ENCODE measurements at places on chromosomes 1 and 21.

GRCh38 chr21:16535102-16535422 lies 805.3 kb downstream of the USP25 start:
- no peak for DNase-seq

- DNase-seq = no peak
Observed at GRCh38 chr1:43152866-43153265, 19.2 kb downstream of the EBNA1BP2 start.

DNA sequence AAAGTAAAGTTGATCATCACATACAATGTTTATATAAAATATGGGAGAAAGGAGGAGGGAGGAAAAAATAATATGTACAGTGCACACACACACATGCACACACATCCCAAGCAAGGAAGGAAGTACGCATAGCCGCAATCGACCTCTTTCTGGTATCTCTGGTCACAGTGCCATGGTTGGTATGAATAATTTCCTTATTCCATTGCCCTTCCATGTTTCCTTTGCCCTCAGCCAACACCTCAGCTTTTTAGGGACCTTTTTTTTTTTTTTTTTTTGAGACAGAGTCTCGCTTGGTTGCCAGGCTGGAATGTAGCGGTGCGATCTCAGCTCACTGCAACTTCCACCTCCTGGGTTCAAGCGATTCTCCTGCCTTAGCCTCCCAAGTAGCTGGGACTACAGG lies 20.6 kb downstream of the CITED4 start:
- DNase-seq = no peak

GRCh38 chr1:172928412-172928811 lies 122.3 kb downstream of the TNFSF18 start:
- no peak for DNase-seq

- DNase-seq = no peak
Observed at GRCh38 chr1:234720709-234721441, 110.9 kb upstream of the IRF2BP2 start.

GRCh38 chr1:61612602-61613001 lies 112.3 kb downstream of the TM2D1 start:
- DNase-seq = no peak

- DNase-seq = no peak
Observed at GRCh38 chr1:202034683-202035462, 24.5 kb downstream of the ELF3 start.

- DNase-seq = no peak
Observed at GRCh38 chr1:205162301-205162700, 40.5 kb upstream of the RBBP5 start.

DNA sequence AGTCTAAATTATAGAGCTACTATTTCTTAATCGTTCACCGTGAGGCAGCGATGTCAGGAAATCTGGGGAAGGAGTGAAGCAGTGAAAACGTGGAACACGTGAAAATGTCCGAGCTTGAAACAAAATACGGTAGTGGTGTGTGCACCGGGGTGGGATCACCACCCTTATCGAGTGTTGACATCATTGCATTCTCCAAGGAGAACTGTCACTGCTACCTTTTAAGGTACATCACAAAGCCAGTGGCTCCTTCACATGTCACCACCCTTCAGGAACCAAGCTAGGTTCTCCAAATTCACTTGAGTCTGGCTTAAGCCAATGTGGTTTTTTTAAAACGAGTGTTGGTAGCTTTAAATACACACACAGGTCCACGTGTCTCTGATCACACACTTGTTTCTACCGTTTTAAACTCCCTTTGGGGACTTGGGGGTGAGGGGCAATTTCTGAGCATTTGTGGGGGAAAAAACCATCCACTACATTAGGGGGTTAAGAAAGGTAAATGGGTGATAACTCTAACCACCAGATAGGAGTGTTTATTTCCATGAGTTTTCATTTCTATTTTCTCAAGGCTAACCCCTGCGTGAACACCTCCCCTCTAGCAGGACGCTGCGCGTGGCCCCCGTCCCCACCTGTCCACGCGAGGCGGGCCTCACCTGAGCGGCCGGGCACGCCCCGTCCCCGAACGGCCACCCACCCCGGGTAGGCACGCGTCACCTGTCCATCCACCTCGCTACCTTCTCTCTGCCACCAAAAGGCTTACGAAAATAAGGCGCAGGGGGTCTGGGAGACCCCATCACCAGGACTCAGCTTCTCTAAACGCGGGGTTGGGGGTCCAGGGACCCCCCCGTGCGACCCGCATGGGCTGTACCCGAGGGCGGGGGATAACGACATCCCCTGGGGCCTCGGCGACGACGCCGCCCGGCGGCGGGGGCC lies 978 bp downstream of the PRDM15 start:
- DNase-seq = peak; percentile 16

GRCh38 chr1:152697701-152698600 lies at the start of gene LCE2A:
Gene LCE2A (plus strand): TSS chr1:152698345. CDS start chr1:152698902, 557 bp downstream.
- DNase-seq = no peak

GRCh38 chr21:28086861-28087581 lies 905.7 kb downstream of the LTN1 start:
- no peak for DNase-seq

DNA sequence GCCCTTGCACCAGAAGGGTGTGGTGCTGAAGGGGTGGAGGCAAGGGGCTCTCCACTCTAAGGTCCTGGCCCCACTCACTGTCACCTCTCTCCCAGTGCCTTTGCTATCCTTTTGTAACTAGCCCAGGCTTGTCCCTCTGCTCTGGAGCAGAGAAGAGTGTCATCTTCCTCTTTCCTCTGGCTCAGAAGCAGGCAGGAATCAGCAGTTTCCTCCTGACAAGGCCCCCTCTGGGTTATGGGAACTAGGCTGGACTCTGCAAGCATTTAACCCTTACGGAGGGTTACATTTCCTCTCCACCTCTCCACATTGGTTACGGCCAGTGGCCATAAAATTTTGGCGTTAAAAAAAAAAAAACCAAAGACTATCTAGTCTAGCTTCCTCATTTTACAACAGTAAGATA lies 30.4 kb downstream of the PLXNA2 start:
- no peak for DNase-seq

DNA sequence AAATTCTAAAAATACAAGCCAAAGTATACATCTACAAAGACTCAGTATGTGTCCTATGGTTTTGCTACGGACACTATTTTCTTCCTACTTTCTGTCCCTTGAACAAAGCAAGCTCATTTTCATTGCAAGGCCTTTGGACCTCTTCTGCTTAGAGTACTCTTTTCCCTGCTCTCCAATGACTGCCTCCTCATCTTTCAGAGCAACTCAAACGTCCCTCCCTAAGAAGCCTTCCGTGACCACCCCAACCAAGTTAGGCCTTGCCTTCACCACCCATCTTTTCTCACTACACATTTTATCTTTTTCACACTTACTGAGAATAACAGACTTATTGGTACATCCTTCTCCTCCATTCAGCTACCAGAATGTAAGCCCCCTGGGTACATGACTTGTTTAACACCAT lies 39.9 kb downstream of the ENAH start:
- DNase-seq = no peak

DNA sequence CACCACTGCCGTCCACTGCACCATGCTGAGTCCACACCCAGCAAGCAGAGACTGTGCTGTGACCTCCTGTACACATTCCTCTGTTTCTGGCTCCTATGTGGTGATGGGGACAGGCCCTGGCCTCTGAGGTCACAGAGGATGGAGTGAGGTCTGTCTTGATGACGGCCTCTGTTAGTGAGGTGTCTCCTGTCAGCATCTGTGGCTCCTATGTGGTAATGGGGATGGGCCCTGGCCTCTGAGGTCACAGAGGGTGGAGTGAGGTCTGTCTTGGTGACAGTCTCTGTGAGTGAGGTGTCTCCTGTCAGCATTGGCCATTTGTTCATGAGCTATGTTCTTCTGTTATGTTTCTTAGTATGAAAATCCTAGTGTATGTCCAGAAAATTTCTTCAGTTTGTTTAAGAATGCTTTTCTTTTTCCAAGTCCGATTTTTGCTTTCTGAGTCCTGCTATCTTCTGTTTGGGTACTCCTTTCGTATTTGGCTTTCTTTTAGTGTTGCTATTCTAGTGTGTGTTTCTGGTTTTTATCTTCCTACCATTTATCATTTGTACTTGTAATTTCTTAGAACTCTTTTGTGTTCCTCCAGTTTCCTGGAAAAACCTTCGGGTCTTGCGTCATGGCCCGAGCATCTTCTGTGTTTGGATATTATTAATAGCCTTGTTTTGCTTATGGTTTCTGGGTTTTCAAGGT lies 13.4 kb downstream of the SNAP47 start:
- DNase-seq = no peak

- DNase-seq = no peak
Observed at GRCh38 chr1:39269791-39270342, 65.4 kb downstream of the MACF1 start.

- DNase-seq = peak; percentile 28
Observed at GRCh38 chr1:42146626-42147320, 6.4 kb upstream of the GUCA2B start.

GRCh38 chr1:80827666-80828065 lies 973.1 kb upstream of the ADGRL2 start:
- no peak for DNase-seq

DNA sequence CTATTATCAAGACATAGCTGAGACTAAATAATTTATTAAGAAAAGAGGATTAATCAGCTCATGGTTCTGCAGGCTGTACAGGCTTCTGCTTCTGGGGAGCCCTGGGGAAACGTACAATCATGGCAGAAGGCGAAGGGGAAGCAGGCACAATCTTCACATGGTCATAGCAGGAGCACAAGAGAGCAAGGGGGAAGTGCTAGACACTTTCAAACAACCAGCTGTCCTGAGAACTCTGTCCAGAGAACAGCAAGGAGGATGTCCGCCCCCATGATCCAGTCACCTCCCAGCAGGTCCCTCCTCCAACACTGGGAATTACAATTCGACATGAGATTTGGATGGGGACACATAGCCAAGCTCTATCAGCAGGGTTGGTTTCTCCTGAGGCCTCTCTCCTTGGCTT lies 10.3 kb upstream of the SLC45A1 start:
- DNase-seq = no peak

GRCh38 chr1:1883092-1883873 lies 7.6 kb downstream of the GNB1 start:
- DNase-seq = no peak

GRCh38 chr1:65197636-65198035 lies 49.6 kb downstream of the AK4 start:
- DNase-seq = no peak

- no peak for DNase-seq
Observed at GRCh38 chr1:212149566-212149965, 114.0 kb downstream of the DTL start.

DNA sequence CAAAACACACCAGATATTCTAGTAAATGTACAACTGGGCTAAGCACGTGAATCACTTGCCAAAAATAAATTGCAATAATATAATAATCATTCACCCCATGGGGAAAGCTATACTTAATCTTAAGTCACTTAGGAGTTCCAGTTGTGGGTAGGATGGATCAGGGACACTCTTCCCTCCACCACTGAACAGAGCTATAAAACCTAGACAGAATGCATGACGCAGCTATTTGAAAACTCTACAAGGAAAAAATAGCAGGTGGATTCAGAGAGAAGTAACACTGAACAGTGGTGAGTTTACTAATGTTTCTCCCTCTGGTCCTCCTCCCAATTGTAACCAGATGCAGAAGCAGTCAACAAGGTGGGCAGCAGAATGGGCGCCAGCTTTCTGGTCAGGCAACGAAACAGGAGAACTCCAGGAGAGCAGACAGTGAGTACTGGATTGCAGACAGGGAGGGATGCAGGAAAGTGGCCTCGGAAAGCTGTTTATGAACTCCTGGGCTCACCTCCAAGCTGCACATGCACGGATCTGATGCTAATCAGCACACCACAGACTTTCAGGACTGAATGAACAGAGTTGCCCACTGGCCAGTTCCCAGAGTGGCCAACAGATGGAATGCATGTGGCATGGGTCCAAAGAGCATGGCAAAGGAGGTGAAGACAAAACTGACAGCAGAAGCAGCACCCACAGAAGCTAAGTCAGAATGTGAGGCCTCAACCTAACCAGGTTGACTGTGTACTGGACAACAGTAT lies 41.4 kb downstream of the TARBP1 start:
- no peak for DNase-seq

GRCh38 chr21:41809891-41810596 lies 43.2 kb upstream of the RIPK4 start:
- DNase-seq = no peak

DNA sequence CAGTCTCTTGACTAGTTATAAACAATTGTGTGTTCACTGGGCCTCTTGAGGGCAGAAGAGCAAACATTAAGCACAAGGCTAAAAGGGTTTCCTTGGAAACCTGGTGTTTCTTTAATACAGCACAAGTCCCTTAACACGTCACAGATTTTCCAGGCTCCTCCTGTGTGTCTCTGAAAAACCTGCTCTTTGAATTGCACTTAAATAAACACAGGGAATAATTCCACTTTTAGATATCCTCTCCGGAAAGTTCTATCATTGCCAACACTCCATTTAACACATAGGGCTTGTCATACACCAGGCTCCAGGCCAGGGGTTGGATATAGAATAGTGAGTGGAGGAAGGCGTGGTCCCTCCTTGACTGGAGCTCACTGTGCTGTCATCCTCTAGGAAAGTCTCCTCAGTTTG lies 442.6 kb downstream of the DSCAM start:
- DNase-seq = no peak

DNA sequence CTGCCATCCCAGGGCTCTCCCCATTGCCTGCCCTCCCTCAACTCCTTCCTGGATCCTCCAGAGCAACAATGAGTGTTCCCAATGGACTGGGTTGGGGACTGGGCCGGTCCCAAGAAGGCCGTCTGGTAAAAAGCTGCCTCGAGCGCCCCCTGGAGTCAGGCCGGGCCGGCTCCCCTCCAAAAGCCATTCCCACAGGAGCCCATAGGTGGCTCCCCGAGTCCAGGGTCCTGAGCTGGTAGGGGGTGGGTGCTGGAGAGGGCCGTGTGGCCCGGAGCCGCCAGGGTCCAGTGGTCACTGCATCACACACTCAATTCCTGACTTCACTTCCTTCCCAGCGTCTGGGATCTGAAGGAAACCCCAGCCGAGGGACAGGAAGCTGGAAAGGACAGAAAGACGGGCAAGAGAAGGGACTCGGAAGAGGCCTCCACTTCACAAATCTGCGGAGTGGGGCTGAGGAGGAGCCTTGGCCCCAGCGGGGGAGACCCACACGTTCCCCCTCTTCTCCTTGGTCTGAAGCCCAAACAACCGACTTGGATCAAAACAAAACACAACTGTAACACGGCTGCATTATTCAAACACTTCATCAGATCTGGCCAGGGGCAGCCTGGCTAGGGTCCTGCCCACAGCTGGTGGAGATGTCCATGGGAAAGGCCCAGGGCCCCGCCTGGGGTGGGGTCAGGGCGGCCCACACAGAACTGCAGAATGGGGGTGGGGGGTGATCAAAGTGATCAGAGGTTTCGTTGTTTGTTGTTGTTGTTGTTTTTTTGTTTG lies 10.9 kb upstream of the ALDH4A1 start:
- DNase-seq = peak; percentile 73

- no peak for DNase-seq
Observed at GRCh38 chr1:63904826-63905225, 131.0 kb downstream of the ROR1 start.

GRCh38 chr1:7171168-7171567 lies 385.9 kb downstream of the CAMTA1 start:
- DNase-seq = no peak

- DNase-seq = no peak
Observed at GRCh38 chr1:186828611-186829454, at the start of gene PLA2G4A. Gene PLA2G4A (plus strand): TSS chr1:186828949. CDS start chr1:186854355, 25,406 bp downstream.
